ENCODE measurements at places on chromosomes 16 and 17.

GRCh38 chr16:67077871-67078270 is 31.9 kb upstream of the PHAF1 start:
- no peak for DNase-seq

- DNase-seq: no peak
Observed at GRCh38 chr16:66649636-66650205, 45.2 kb downstream of the CMTM3 start.

DNA sequence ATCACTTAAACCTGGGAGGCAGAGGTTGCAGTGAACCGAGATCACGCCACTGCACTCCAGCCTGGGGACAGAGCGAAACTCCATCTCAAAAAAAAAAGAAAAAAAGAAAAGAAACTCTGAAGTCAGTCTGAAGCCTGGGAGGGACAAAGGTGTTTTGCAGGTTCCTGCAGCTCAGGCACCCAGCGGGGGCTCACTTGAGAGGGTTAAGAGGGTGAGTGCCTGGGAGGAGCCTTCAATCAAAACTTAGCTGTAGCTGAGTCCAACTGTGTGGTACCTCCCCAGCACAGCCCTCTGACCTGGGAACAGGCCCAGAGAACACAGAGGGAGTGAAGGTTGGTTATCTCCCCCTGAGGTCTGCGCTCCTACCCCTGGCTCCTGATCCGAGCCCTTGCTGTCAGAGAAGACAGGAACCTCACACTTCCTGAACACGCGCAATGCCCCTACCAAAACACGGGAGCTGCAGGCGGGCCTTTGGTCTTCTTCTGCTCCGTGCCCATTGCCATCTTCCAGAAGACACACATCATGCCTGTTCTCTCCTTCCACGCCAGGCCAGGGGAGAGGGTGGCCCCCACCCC is 20.4 kb upstream of the ZC3H18 start:
- DNase-seq: no peak

DNA sequence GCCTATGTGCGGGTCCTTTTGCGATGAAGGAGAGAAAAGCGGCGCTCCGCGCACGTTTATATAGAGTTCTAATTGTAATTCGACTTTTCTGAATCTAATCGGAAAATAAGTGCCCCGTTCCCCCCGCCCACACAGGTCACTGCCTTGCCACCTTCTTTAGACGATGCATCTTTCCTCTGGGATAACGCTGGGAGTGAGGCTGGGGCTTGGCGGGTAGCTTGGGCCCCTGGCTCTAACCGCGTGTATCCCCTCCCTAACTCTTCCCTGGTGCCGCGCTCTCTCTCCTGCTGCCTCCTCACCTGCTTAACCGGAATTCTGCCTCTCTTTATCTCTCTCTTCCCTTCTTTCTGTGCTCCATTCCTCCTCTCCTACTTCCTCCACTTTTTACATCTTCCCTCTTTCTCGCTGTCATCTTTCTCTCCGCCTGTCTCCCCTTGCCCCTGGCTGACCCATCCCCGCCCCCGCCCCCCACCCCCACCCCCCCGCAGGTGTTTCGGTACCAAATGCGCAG is 2.6 kb downstream of the LHX1 start:
- no peak for DNase-seq

DNA sequence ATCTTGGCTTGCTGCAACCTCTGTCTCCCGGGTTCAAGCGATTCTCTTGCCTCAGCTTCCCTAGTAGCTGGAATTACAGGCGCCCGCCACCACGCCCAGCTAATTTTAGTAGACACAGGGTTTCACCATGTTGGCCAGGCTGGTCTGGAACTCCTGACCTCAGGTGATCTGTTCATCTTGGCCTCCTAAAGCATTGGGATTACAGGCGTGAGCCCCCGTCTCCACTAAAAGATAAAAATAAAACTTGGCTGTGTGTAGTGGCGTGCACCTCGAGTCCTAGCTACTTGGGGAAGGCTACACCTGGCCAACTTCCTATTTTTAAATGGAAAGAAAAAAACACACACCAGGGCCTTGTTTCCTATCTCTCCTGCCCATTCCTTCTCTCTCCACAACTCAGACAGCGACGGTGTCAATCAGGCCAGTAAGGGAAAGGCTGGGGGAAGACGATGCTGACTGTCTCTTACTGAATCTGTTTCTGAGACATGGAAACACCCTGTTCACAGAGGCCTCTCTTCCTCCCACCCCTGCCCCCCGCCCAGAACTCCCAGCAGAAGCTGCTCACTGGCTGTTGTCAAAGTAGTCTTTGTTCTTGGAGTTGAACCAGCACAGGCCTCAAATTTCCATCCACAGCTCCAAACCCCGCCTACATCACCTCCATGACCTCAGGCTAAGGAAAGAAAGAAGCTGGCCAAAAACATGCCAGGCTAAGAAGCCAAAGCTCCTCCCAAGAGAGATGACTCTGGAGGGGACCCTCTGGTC is 96.6 kb downstream of the NXN start:
- DNase-seq: no peak
